Activated CD8-positive, alpha-beta memory T cell treated with anti-CD3 and anti-CD28 coated beads for 48 hours (primary cell): ENCODE measurements at places on chromosomes 2 and 18.

DNA sequence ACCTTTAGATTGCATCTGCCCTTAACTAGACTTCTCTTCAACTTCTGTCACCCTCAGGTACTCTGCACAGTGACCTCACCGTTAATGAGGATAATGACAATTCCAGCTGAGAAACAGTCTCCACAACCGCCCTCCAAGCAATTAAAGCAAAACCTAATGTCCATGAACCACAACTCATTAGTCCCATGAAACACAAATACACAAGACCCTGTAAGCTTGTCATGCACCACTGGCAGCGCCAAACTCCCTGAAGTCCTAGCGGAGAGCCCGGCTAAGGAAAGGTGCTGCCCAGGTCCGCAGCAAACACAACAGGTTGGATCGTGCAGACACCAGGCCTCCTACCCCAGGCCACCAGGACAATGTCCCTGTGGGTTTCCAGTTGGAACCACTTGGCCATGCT lies 7.4 kb downstream of the SMAD7 start:
- no peak for DNase-seq

GRCh38 chr2:12433626-12433990 lies 283.1 kb upstream of the TRIB2 start:
- no peak for DNase-seq

- DNase-seq = no peak
Measured at GRCh38 chr2:233851169-233851568, 3.2 kb downstream of the HJURP start.

GRCh38 chr18:35241448-35241804 lies 592 bp downstream of the ZNF397 start:
- no peak for DNase-seq

- DNase-seq = no peak
Measured at GRCh38 chr2:121890041-121890440, 134.6 kb downstream of the TSN start.

GRCh38 chr2:147181351-147182029 lies 663.3 kb upstream of the ACVR2A start:
- DNase-seq = no peak

DNA sequence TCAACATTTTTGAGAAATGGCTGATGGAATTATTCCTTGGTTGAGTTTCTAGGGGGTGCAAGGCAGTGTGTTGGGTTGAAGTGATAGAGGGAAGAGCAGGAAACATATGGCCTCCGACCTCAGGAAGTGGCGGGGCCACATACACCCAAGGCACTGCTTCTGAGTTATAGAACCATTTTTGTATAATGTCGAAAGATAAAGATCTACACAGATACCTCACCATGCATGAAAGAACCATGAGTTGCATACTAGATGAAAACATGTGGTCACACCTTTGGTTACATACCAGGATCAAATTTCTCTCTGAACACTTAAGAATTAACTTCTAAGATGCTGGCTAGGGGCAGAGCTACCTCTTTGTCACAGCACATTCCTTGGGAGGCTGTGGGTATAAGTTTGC lies 23.2 kb downstream of the LAMA3 start:
- DNase-seq = no peak

DNA sequence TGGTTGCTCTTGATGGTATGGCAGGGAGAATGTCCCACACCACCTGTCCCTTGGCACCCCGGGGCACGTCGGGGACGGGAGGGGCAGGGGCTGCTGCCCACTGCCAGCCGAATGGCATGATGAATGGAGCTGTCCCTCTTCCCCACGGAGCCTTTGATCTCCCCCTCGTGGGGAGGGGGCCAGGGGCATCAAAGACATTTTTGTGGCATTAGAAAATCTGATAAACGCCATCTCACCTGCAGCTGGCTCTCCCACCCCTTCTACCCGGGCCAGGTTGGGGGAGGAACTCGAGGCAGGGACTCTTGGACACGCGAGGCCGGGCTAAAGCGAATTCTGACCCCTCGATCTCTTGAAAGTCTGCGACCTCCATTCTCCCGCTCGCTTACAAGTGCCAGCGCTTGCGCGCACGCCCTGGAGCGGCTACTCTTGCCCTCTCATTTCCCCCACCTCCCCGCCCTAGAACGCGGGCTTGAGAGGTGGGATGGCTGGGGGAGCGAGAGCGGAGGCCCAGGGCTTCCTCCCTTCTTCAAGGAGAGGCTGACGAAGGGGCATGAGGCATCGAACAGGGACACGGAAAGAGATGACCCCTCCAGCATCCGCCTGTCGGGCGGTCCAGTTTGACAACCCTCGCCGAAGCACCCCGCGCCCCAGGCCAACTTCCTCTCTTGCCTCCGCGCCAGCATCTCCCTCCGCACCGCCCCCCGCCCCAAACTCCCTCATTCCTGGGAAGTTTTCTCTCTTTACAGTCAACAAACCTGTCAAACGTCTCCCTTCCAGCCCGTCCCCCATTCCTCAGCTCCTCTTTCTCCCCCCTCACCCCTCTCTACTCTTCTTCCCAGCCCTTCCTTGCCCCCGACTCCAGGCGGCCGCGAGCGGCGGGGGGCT lies 692 bp upstream of the WNT6 start:
- no peak for DNase-seq

- no peak for DNase-seq
Measured at GRCh38 chr2:65357095-65357958, 75.1 kb downstream of the SPRED2 start.

- DNase-seq = no peak
Measured at GRCh38 chr2:158464426-158465281, 7.9 kb downstream of the PKP4 start.

GRCh38 chr2:240293557-240294461 lies 141.7 kb upstream of the GPC1 start:
- no peak for DNase-seq

DNA sequence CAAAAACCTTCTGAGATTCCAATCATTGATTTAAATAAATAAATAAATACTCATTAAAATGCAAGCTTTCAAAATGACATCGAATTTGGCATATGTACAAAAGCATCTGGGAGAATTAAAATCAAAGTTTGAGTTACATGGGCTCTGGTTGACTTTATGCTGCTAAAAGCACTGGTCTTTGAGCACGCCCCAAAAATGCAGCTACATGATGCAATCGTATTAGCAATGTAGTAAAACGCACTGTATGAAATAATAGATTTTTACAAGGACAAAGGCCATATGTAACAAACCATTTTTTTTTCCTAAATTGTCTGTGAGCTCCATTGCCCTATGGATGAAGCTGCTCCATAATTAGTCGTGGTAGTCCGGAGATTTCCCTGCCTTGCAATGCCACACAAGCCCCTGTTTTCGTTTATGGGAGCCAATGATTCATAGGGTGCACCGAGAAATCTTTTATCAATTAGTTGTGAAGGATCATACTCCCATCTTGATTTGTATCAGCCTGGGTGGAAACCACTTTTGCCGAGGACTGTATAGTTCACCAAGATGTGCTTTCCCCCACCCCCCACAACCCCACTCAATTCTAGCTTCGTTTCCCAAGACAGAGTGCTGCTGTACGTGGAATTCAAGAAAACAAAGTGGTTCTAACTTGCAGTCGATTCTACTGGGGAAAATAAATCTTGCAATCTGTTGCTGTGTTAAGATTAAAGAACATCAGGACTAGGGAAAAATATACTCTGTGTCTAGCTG lies 268.4 kb downstream of the IRS1 start:
- DNase-seq = no peak

DNA sequence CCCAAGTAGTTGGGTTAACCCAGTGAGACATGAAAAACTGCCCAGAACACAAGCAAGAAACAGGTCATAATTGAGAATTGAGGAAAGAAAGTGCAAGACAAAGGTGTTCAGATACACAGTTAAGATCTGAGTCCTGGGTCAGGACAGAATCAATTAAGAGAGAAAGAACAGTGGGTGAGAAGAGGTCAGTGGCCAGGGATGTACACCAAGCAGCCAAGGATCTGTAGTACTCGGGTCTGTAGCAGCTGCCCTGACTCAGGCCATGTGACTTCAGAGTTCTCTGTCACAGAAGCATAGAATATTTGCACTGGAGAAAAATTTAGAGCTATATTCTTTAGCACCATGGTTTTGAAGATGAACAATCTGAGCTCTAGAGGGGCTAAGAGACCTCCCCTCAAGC lies 141.6 kb downstream of the SLC8A1 start:
- DNase-seq = no peak

DNA sequence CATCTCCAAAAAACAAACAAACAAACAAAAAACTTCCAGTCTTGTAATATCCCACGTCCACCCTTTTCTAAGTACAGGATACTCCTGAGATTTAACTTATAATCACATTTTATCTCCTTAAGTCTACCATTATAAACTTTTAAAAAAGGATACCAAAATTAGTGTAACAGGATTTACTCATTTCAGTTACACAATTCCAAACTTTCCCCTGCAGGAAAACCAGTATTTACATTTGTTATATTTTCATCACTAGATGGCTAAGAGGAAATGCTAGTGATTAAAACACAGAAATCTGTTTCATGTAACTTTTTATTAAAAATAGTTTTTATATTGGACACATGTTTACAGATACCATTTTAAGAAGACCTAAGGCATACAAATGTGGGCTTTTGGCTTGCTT lies 27.5 kb downstream of the CFAP36 start:
- no peak for DNase-seq
